ENCODE measurements at places on chromosomes 7 and 10.

DNA sequence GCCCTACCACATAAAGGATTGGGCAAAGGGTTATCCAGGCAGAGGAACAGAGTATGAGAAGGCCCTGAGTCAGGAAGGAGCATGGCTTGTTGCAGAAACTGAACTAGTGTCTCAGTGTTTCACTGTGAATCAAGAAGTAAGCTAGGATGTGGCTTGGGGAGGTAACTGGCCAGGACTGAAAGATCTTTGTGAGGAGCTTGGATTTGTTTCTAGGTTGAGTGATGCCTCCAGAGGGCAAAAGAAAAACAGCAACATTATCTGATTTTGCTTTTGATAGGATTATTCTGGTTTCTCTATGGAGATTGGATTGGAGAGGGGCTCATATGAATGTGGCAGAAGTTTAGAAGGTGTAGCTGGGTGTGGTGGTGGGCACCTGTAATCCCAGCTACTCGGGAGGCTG lies 137.9 kb upstream of the HDAC9 start:
- DNase-seq = no peak

DNA sequence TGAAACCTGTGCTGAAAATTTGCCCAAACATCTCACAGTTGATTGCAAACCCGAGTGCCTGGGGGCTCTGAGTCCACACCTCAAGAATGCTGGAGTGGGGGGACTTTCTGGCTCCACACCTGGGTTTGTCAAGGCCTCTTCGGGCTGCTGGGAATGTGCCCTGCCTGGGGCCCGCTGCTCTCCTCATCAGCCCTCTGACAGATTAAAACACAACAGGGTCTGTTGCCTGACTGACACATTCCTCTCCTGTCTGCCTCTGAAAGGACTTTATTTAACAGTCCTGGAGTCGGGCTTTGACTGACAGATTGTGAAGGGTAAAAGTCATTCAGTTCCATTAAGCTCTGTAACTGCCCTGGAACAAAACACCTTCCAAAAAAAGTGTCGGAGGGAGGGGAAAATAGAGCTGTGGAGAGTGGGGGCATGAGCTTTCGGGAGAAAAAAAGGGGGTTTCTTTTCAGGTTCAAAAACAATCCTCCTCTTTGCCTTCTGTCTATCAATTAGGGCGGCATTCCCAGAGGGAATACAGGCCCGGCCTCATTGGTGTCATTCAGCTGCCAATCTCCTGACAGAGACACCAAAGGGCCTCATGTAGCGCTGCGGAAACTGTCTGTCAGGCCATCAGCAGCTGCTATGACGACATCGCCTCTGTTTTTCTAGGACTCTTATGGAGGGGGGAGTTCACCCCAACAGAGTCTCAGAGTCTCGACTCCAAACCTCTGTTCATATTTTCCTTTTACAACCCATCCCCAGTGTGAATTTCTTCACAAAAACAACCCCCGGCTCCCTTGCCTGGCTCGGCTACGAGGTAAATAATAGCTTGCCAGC lies 398.8 kb upstream of the NFE2L3 start:
- DNase-seq = peak; percentile 46

GRCh38 chr10:121910673-121911420 lies 17.0 kb downstream of the ATE1 start:
- peak; percentile 88 for DNase-seq

DNA sequence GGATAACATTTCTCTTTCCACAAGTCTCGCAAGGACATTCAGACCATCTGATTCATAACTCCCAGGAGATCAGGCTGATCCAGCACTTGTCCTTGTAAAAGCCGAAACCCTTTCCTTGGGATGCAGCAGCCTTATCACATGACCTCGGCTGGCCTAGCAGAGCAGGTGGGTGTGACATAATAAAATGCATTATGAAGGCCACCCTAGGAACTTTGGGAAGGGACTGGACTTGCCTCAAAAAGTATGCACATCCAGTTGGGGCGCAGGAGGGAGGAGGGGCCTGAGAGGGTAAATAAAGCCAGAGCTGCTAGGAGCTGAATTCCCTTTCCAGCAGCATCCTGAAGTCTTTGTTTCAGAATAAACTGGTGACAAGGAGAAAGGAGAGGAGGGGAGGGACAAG lies 260.8 kb downstream of the SNX13 start:
- DNase-seq = no peak

DNA sequence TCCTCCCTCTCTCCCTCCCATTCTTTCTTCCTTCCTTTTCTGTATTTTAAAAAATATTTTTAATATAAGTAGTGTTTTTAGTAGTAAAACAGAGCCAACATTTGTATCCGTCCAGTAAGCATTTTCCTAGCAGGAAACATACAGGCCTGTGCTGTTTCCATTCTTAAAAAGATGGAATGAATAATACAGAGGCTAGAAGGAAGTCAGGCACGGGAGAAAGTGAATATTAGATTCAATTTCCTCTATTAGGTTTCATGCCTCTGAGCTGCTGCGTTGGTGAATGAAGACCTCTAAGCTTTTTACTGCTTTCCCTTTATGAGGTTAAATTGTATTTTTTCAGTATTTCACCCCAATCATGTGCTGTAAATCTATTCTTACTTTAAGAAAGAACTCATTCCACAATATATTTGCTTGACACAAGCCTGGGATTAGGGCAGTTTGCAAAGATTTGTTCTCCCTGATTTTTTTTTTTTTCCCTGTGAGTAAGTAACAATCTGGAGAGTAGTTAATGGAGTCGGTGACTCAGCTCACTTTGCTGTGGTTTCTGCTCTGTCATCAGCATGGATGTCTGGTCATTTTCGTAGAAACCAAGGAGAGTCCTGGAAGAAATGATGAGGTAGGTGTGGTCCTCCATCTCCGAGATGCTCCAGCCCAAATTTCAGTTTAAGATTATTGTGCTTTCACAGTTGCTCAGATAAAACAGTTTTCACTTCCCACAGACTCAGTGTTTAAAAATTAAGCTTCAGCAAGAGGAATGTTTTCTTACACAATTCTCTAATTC lies 76.1 kb upstream of the PITRM1 start:
- DNase-seq = no peak

DNA sequence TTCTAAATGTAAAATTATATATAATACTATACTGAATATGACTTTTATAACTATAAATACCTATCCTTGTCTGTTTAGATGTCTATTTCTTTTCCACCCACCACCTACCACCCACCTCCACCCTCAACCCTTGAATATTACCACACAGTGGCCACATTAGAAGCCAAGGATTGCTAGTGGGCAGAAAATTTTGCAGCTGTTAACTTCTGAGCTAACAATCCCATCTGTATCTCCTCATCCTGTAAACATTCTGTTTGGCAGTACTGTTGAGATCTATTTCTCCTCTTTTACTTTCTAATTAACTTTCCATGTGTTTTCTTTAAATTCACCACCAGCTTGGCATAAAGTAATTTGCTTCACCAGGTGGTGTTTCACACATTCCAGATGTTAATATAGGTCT lies 281.1 kb upstream of the BMPER start:
- no peak for DNase-seq

GRCh38 chr10:103204353-103205255 lies 11.5 kb upstream of the NT5C2 start:
- DNase-seq = no peak

DNA sequence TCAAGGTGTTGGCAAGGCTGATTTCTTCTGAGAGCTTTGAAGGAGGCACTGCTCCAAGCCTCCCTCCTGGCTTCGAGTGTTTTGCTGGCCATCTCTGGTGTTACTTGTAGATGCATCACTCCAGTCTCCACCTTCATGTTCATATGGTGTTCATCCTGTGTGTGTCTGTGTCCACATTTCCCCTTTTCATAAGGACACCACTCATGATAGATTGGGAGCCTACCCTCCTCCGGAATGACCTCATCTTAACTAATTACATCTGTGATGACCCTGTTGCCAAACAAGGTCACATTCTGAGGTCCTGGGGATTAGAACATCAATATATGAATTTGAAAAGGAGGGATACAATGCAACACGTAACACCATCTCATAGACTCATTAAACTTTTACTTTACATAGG lies 119.0 kb downstream of the CREB5 start:
- DNase-seq = no peak

- DNase-seq = no peak
Measured at GRCh38 chr10:69715899-69716606, 85.7 kb upstream of the COL13A1 start.

- no peak for DNase-seq
Measured at GRCh38 chr10:77629775-77630506, 7.7 kb downstream of the KCNMA1 start.

DNA sequence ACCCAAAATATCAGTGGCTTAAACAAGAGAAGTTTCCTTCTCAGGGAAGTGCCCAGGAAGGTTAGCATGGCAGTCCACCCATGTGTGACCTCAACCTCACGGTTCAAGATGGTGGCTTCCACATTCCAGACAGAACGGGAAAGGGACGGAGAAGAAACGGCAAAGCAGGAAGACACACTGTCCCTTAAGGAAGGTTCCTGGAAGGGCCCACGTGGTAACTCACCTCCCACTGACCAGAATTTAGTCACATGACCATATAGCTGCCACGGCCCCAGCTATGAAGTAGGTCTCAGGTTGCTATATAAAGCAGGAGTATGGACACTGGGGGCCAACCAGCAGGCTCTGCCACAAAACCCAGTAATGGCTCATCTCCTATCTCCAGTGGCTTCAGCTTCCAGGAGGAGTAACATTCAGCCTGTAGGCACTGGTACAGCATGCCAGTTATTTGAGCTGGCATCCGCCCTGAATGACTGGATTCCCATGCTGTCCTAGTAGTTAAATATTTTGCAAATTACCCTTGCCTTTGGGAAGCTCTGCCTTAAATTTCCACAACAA lies 278.5 kb upstream of the KLF14 start:
- DNase-seq = no peak

DNA sequence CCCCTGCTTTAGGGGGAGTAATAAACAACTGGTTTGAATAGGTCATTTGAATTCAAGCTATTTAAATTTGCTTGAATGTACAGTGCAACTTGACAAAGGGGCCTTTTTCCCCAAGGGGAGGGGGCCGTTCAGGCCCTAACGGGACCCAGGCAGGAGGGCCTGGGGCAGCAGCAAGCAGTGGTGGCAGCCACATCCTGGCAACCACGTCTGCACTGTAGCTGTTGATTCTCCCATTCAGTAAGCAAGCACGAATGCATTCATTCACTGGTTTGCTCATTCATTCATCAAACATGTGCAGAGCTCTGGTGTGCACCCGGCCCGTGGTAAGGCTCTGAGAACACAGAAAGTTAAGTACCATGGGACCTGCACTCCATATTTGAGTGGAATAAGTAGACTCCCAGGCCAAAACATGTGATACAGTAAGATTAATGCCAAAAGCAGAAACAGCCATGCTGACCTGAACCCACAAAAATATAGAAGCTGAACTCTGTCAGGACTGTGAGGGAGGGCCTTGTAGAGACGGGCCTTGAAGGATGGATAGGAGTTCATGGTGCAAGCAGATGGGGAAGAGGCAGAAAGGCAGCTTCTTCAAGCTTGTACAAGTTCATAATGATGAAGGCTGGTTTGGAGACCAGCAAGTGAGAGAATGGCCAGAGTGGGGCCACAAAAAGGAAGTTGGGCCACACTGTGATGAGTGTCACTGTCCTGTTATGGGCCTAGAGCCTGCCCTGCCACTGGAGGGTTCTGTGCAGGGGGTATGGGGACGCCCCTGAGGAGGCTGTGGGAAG lies 29.3 kb upstream of the C10orf53 start:
- no peak for DNase-seq

DNA sequence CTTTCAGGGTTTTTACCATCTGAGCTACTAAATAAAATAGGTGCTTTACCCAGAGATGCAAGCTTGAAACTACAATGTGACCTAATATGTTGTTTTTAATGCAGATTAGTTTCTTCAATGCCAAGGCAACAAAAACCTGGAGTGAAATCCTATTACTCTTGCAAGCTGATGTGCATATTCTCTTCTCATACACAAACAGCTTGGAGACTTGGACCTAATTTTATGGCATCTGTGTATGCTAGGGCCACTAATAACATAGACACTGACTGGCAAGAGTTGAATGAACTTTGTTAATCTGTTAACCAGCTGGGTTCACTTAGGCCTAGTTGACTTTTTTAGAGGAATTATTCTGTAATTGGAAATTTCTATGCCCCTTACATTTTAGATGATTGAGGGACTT lies 23.4 kb upstream of the SMIM30 start:
- no peak for DNase-seq

DNA sequence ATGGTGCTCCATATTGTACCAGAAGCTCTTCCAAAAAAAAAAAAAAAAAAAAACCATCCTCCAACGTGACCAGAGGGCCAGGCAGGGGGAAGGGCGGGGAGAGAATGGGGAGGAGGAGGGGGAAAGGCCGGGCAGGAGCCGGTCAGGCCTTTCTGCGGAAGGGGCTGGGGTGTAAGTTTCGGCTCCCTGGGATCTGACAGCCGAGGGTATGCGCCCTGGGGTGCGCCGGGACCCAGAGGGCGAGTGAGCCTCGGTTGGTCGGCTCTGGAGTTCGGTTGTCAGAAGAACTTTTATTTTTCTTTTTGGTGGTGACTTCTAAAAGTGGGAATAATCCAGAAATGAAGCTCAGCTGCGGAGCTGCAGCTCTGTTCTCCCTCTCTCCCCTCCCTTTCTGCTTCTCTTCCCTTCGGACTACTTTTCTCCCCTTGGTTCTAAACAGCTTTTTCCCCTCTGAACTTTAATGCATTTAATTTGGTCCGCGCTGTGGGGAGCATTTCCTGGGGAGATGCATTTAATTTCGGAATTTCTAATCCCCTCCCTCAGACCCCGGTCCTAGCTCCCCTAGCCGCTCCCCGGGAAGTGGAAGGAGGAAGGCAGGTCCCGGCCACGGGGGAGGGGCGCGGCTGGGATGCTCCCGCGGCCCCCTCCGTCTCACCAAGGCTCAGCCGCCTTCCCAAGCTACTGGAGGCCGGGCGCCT lies 3.9 kb upstream of the PAX2 start:
- no peak for DNase-seq

DNA sequence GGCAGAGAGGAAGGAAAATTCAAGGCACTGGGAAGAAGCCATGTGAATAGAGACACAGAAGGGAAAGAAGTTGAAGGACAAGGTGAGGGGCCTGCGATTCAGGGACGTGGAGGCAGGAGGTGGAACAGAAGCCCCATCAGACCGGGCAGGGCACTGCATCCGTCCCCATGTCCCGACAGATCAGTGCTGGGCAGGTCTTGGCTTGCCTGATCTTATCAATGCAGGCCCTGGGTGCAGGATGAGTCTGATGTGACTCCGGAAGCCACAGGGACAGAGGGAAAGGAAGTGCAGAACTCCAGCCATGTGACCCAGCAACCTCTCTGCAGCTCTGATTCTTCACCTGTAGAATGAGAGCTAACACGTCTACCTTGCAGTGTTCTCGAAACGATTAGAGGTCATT lies 136.2 kb upstream of the CTBP2 start:
- DNase-seq = no peak

DNA sequence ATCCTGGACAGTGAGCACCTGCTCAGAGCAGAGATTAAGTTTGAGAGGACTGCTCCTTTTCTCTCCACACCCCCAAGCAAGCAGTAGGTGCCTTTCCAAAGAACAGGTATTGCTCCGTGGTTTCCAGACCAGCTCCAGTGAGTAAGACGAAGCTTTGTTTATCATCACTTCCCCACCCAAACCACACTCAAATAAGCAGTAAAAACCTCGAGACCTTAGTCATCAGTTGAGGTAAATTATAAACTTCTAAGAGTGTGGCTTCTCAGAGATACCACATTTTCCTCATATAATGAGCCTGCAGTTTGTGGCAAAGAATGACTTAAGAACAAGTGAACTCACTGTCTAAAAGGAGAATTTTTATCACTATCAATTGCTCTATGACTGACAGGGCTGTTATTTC lies 50.0 kb upstream of the GRB10 start:
- DNase-seq = no peak

GRCh38 chr7:112101201-112101846 lies 104.9 kb downstream of the DOCK4 start:
- no peak for DNase-seq

Measured in globus pallidus (tissue), 1 donor.